Activated naive CD4-positive, alpha-beta T cell treated with Interleukin-2 at 50 U/mL for 16 hours (primary cell): ENCODE measurements at places on chromosomes 4 and X.

GRCh38 chr4:98728433-98728832, 70.0 kb upstream of the TSPAN5 start:
- DNase-seq, result peak; percentile 3

DNA sequence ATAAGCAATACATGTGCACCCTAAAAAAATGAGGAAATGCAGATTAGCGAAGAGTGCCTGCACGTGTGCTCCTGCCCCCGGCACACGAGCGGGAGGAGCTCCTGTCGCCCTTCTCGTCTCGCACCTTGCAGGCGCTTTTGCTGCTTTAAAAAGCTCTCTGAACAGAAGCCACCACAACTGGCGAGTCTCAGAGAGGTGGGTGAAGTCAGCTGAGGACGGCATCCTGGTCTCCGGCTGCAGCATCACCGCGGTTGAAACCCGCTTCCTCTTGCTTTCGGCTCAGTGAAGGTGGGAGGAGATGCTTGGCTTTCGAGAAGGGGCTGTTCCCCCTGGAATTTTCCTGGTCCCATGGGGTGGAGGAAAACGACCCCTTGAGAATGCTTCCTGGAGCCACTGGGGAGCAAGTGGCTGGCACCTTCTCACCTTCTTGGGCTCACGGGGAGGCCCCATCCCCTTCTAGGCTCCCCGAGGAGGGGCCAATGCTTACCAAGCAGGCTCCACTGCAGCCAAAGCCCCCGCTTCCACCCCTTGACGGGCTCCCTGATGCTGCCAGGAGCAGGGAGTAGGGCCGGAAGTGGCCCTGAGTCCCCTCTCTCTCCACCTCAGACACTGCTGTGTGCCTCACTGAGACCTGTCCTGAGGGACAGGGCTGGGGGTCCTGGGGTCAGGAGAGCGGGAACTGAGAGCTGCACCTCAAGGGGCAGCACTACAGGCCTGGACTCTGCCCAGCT, 29.2 kb upstream of the MXD4 start:
- DNase-seq, result peak; percentile 66

- no peak for DNase-seq
These were observed 914.8 kb upstream of the GRIA3 start for GRCh38 chrX:122269243-122269781.

DNA sequence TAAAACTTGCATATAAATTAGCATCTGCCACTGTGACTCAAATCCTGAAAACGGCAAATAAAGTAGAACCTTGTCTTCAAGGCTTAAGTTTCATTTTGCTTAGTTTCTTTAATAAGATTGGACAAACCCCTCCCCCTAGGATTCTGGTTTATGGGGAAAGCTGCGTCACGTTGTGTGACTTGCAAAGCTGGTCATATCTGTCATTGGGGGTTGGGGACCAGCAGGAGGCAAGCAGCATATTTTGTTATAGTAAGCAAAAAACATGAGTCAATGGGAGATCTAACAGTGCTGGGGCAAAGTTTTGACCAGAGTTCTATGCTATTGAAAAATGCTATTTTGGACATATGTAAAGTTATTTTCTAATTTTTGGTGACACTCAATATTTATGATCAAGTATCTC, 407.3 kb downstream of the PCDH18 start:
- DNase-seq, result no peak

DNA sequence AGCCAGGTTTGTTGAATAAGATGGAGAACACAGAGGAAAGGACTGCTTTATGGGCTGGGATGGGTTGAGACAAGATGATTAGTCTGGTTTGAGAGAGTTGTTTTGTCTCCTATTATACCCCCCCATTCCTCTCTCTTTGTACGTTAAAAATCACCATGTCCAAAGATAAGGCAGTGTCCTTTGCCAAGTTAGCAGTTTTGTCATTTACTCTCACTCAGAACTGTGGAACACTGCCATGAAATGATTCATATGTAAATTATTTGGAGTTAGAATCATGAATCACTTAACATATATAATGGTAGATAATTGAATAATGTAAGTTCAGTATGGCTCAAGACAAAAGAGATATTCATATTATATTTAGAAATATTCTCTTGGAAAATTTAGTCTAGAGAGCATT, 151.3 kb downstream of the DCLK2 start:
- DNase-seq, result no peak

DNA sequence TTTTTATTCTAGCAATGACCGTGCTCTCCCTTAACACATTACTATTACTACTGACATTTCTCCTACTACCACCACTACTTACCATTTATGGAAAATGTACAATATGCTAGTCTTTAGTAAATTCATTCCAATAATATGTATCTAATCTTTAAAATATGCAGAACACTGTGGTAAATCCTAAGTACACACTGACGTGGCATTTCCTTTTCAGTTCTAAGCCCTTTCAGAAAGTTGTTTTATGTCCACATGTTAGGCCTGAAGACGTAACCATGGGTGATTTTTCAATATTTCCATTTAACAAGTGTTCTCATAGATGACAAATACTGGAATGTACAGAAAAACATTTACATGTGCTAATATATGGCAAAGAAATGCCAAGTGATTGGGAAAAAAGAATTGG, 268.6 kb upstream of the SLIT2 start:
- DNase-seq, result no peak
